ENCODE measurements at places on chromosomes 7 and 10.

DNA sequence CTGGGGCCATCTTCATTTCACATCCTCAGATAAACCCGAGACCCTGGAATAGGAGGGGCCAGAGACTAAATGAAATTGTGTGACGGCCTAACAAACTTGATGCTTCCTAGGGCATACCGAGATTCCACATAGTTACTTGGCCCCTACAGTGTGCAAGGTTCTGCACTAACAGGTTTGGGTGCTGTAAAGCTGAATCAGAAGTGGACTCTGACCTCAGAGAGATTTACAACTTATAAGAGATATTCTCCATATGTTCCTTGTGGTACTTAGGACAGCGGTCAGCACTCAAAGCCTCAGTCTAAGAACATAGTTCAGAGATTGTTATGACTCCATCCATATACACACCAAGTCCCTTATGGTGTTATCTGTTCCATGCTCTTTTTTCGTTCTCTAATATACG, 55.1 kb upstream of the FHIP2A start:
- DNase-seq, result no peak
- H3K4me1 ChIP-seq, result no peaks in the 10 kb centered on the region
- H3K4me3 ChIP-seq, result no peak overlapping the region
- H3K36me3 ChIP-seq, result no peaks in the 10 kb centered on the region
- H3K27me3 ChIP-seq, result peaks cover 55% of the 10 kb centered on the region
- H3K27ac ChIP-seq, result no peak overlapping the region

DNA sequence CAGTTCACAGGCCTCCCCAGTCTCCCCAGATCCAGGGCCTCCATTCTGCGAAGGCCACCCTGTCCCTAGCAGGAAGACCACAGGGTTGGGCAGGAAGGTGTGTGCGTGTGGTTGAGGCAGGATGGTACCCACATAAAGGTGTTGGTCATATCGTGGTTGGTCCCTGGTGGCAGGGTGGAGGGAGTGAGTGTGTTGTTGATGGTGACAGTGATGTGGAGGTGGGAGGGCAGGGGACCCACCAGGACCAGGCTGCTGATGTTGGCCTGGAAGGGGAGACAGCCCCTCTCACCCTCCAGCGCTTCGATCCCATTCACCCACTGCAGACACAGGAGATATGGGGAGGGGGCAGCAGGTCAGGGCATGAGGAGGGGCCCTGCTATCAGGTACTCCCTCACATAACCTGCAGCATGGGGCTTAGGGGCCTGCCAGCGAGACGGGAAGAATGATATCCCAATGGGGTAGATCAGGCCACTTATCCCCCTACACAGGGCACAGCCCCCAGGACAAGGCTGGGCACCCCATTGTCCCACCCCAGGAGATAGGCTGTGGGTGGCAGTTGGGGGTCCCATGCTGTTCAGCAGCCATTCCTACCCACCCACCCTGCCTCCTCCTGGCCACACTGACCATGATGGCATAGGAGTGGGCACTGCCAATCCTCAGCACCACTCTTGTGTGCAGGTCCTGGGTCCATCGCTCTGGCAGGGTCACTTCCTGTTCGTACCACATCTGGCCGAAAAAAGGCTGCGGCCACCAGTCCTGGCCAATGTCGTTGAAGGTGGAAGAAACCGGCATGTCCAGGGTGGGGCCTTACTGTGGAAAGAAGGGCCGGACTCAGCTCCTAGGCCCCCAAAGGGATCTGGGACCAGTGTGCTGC, 69.0 kb upstream of the ZNF479 start:
- no peaks in the 10 kb centered on the region for H3K4me1 ChIP-seq
- no peak overlapping the region for H3K4me3 ChIP-seq
- no peak overlapping the region for H3K27ac ChIP-seq
- no peak for DNase-seq
- no peaks in the 10 kb centered on the region for H3K27me3 ChIP-seq
- H3K36me3 ChIP-seq, result no peaks in the 10 kb centered on the region

GRCh38 chr10:101075775-101076174, 14.0 kb downstream of the KAZALD1 start:
- no peak for DNase-seq
- no peaks in the 10 kb centered on the region for H3K4me1 ChIP-seq
- no peak overlapping the region for H3K4me3 ChIP-seq
- H3K27me3 ChIP-seq, result peaks cover 12% of the 10 kb centered on the region

GRCh38 chr7:121109145-121109544, 120.6 kb downstream of the CPED1 start:
- no peak overlapping the region for H3K27ac ChIP-seq
- no peaks in the 10 kb centered on the region for H3K4me1 ChIP-seq
- DNase-seq, result no peak
- no peaks in the 10 kb centered on the region for H3K27me3 ChIP-seq
- no peak overlapping the region for H3K4me3 ChIP-seq

DNA sequence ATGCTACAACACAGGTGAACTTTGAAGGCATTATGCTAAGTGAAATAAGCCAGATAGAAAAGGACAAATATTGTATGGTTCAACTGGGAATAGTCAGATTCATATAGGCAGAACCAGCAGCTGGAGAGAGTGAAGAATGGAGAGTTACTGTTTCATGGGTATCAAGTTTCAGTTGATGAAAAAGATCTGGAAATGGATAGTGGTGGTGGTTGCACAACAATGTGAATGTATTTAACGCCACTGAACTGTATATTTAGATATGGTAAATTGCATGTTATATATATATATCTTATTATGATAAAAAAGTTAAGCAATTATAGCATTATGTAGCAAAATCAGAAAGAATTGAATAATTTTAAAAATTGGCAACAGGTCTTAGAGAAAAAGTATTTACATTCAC, 3.9 kb downstream of the LMBR1 start:
- H3K27ac ChIP-seq, result no peak overlapping the region
- no peaks in the 10 kb centered on the region for H3K27me3 ChIP-seq
- peaks cover 16% of the 10 kb centered on the region for H3K4me1 ChIP-seq
- no peak overlapping the region for H3K4me3 ChIP-seq
- no peaks in the 10 kb centered on the region for H3K36me3 ChIP-seq

DNA sequence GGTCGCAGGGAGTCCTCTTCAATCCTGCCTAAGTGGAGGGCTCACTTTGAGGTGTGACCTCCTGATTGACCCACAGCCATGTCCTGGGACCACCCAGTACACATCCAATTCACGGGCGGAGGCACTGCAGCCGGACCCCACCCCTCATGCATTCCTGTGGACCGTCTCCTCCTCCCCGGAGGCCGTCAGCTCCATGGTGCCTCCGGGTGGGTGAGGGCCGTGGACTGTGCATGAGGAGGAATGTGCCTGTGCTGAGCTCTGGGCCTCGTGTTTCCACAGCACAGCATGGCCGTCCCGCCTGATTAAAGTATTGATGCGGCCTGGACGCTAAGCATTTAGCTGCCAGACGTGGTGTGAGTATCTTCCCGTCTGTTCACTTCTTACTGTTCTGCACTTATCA, 52.8 kb downstream of the CFAP46 start:
- no peaks in the 10 kb centered on the region for H3K4me1 ChIP-seq
- no peak overlapping the region for H3K4me3 ChIP-seq
- H3K36me3 ChIP-seq, result no peaks in the 10 kb centered on the region
- no peak overlapping the region for H3K27ac ChIP-seq
- peaks cover 56% of the 10 kb centered on the region for H3K27me3 ChIP-seq

- no peaks in the 10 kb centered on the region for H3K36me3 ChIP-seq
- DNase-seq, result no peak
- H3K4me3 ChIP-seq, result no peak overlapping the region
- H3K4me1 ChIP-seq, result no peaks in the 10 kb centered on the region
- H3K27ac ChIP-seq, result no peak overlapping the region
Observed at GRCh38 chr7:114648680-114649079, 234.1 kb downstream of the FOXP2 start.

DNA sequence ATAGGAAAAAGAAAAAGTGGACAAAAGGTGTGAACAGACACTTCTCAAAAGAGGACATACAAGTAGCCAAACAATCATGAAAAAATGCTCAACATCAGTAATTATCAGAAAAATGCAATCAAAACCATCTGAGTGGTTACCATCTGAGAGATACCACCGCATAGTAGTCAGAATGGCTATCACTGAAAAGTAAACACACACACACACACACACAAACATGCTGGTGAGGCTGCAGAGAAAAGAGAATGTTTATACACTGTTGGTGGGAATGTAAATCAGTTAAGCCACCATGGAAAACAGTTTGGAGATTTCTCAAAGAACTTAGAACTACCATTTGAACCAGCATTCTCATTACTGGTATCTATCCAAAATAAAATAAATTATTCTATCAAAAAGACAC, 145.7 kb downstream of the CYP26A1 start:
- no peak overlapping the region for H3K4me3 ChIP-seq
- H3K27ac ChIP-seq, result no peak overlapping the region
- no peaks in the 10 kb centered on the region for H3K27me3 ChIP-seq
- no peak for DNase-seq

DNA sequence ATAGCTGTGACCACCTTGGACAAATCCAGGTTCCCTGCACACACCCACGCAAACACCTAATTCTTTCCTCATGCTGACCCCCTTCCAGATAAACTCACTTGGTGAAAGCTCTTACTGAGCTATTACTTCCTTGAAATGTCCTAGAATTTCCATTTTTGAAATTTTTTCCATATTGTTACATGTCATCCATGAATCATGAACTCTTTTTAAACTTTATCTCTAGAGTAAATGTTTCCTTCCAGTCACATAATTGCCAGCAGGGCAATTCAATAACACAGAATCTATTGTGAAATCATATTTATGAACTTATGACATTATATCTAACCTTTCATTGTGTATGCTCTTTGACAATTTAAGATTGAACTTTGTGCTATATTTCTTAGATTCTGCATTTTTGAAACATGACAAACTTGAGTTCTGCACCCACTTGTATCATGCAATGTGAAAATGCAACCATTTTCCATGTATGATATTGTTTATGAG, 26.8 kb upstream of the FGL2 start:
- H3K27me3 ChIP-seq, result no peaks in the 10 kb centered on the region
- no peaks in the 10 kb centered on the region for H3K4me1 ChIP-seq
- no peak for DNase-seq
- no peak overlapping the region for H3K27ac ChIP-seq
- H3K36me3 ChIP-seq, result no peaks in the 10 kb centered on the region

GRCh38 chr10:31723106-31723750, 205.4 kb downstream of the ARHGAP12 start:
- no peaks in the 10 kb centered on the region for H3K4me1 ChIP-seq
- no peak overlapping the region for H3K27ac ChIP-seq
- H3K36me3 ChIP-seq, result no peaks in the 10 kb centered on the region
- no peak overlapping the region for H3K4me3 ChIP-seq
- no peak for DNase-seq
